ENCODE measurements at places on chromosomes 1 and 21. TPM values are rescaled to one million over a fixed set of nuclear protein-coding genes. Genes with fewer than 3 reads are reported as not detected.

- H3K27ac ChIP-seq, result no peak overlapping the region
- H3K36me3 ChIP-seq, result no peaks in the 10 kb centered on the region
- no peaks in the 10 kb centered on the region for H3K27me3 ChIP-seq
- no peak for DNase-seq
- H3K4me1 ChIP-seq, result no peaks in the 10 kb centered on the region
- H3K4me3 ChIP-seq, result no peak overlapping the region
Measured at GRCh38 chr1:1426496-1427105, 5.5 kb upstream of the ANKRD65 start.

DNA sequence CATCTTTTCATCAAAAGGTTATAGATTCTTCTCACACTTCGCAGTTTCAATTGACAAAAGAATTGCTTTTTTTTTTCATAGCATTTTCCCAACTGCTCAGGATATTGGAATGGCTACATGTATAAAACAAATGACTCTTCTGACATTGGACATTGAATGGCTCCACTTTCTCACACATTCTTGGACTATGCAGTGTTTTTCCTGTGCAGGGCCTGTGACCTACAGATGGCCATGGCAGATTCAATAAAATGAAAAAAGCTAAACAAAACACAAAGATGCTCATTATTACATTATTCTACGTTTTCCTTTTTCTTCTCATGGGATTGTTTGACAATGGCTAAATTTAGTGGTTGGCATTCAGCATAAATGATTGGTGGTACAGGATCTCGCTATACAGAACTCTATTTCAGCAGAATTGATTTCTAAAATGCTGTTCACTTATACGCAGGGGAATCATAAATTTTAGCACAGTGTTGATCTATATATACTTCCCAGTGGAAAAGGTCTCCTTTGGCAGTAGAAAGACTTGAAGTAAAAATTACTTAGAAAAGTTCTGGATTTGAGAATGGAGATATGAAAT lies 115.6 kb upstream of the ADAMTS5 start:
- no peak overlapping the region for H3K4me3 ChIP-seq
- no peak for DNase-seq
- H3K36me3 ChIP-seq, result no peaks in the 10 kb centered on the region
- H3K27me3 ChIP-seq, result no peaks in the 10 kb centered on the region
- no peaks in the 10 kb centered on the region for H3K4me1 ChIP-seq

DNA sequence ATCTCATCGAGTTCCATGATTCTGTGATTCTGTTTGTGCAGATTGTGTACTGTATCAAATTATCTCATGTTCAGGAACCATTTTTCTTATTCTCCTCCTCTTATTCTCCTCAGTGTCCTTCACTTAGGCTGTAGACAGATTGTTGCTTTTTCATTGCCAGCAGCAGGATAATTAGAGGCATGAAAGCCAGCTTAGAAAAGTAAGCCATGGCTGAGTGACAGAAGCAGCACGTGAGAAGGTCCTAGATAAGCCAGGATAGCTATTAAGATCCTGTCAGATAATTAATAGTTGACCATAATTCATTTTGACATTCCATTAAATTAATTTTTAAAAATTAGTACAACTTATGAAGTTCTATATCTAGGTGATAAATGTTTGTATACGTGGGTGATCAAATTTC lies 60.8 kb upstream of the PRKACB start:
- no peak overlapping the region for H3K27ac ChIP-seq
- DNase-seq, result no peak
- no peak overlapping the region for H3K4me3 ChIP-seq
- H3K4me1 ChIP-seq, result peaks cover 10% of the 10 kb centered on the region
- H3K36me3 ChIP-seq, result no peaks in the 10 kb centered on the region

- no peak overlapping the region for H3K27ac ChIP-seq
- H3K4me1 ChIP-seq, result no peaks in the 10 kb centered on the region
- no peak for DNase-seq
- H3K27me3 ChIP-seq, result no peaks in the 10 kb centered on the region
Measured at GRCh38 chr1:98027103-98027705, 106.4 kb upstream of the DPYD start.

- peaks cover 57% of the 10 kb centered on the region for H3K4me1 ChIP-seq
- H3K27me3 ChIP-seq, result no peaks in the 10 kb centered on the region
- peak overlapping the region; percentile 16 for H3K27ac ChIP-seq
- peak overlapping the region; percentile 2 for H3K4me3 ChIP-seq
Measured at GRCh38 chr1:92990828-92991227, 29.6 kb upstream of the DIPK1A start.

- no peak overlapping the region for H3K27ac ChIP-seq
- no peak overlapping the region for H3K4me3 ChIP-seq
- H3K27me3 ChIP-seq, result no peaks in the 10 kb centered on the region
- peaks cover 21% of the 10 kb centered on the region for H3K36me3 ChIP-seq
- no peak for DNase-seq
- H3K4me1 ChIP-seq, result no peaks in the 10 kb centered on the region
Measured at GRCh38 chr1:33143698-33144097, 38.1 kb downstream of the TRIM62 start.

- H3K36me3 ChIP-seq, result no peaks in the 10 kb centered on the region
- no peak for DNase-seq
- peaks cover 2% of the 10 kb centered on the region for H3K4me1 ChIP-seq
- no peak overlapping the region for H3K4me3 ChIP-seq
Measured at GRCh38 chr21:45146801-45147200, 72.4 kb downstream of the ADARB1 start.

DNA sequence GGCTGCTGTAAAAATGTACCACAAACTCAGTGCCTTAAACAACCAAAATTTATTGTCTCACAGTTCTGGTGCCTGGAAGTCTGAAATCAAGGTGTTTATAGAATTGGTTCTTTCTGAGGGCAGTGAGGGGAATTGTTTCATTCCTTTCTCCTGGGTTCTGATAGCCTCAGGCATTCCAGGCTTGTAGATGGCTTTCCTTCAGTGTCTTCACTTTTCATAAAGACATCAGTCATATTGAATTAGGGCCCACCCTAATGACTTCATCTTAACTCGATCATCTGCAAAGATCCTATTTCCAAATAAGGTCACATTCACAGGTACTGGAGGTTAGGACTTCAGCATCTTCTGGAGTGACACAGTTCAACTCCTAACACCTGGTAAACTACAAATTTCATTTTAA lies 15.0 kb downstream of the CDKN2C start:
- no peak overlapping the region for H3K4me3 ChIP-seq
- no peaks in the 10 kb centered on the region for H3K27me3 ChIP-seq
- DNase-seq, result no peak

GRCh38 chr1:228669242-228669585 lies 66.1 kb upstream of the RHOU start:
- no peak overlapping the region for H3K27ac ChIP-seq
- DNase-seq, result no peak
- no peaks in the 10 kb centered on the region for H3K4me1 ChIP-seq
- H3K27me3 ChIP-seq, result no peaks in the 10 kb centered on the region

GRCh38 chr21:43919871-43920801 lies 55.1 kb downstream of the AGPAT3 start:
- H3K4me3 ChIP-seq, result no peak overlapping the region
- no peak overlapping the region for H3K27ac ChIP-seq
- no peak for DNase-seq
- no peaks in the 10 kb centered on the region for H3K27me3 ChIP-seq
- H3K36me3 ChIP-seq, result no peaks in the 10 kb centered on the region

DNA sequence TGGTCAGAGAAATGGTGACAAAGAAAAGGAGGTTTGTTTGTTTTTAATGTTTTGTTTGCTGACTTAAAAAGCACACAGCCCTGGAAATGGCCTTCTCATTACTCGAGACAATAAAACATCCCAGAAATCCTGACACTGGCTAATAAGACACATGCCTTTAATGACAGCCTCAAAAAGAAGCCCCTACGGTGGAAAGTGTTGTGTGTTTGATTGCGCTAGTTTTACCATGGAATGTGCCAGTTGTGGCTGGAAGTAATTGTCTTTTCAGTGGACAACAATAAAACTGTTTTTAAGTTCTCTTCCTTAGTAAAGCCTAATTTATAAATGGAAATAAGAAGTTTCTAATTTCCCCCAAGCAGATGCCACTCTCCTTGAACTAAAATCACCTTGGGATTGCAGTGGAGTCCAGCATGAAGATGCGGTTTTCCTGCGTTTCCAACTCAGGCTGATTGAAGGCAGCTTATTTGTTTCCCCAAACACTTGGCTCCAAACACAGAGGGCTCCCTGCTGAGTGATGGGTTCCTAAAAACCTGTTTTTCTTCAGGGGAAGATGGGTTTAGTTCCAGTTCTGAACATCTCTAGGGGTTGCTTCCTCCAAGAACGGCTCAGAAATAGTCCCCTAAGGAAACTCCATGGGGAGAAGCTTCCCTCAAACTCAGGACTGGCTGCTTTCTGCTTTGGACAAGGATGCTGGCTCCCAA lies 54.3 kb downstream of the CD247 start:
- H3K27ac ChIP-seq, result peak overlapping the region; percentile 3
- H3K36me3 ChIP-seq, result peaks cover 7% of the 10 kb centered on the region
- no peak overlapping the region for H3K4me3 ChIP-seq
- peaks cover 95% of the 10 kb centered on the region for H3K4me1 ChIP-seq

- no peak overlapping the region for H3K4me3 ChIP-seq
- no peaks in the 10 kb centered on the region for H3K27me3 ChIP-seq
Measured at GRCh38 chr1:87958201-87958600, 629.5 kb downstream of the LMO4 start.

- no peak overlapping the region for H3K4me3 ChIP-seq
- no peaks in the 10 kb centered on the region for H3K27me3 ChIP-seq
- no peaks in the 10 kb centered on the region for H3K36me3 ChIP-seq
- no peak overlapping the region for H3K27ac ChIP-seq
- DNase-seq, result no peak
Measured at GRCh38 chr1:42210421-42211133, 46.0 kb upstream of the GUCA2A start.

DNA sequence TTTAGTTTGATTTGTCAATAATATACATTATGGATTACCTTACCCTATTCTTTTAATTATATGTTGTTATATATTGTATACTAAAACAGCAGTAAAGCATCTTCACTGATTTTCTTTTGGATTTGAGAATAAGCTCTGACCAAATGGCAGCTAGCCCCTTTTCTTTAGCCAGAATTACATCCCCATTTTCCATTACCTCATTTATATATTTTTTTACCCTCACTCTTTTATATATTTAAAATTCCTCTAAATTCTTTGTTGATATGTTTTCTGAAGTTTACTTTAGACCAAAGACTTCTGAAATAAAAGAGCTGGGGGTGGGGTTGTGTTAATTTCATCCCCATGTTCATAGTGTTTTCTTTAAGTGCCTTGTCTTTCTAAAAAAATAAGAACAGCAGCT lies 24.6 kb downstream of the ANGPTL1 start:
- H3K4me3 ChIP-seq, result no peak overlapping the region
- no peak overlapping the region for H3K27ac ChIP-seq
- no peaks in the 10 kb centered on the region for H3K27me3 ChIP-seq
- H3K4me1 ChIP-seq, result no peaks in the 10 kb centered on the region
- no peak for DNase-seq

GRCh38 chr1:237119091-237119490 lies 77.1 kb downstream of the RYR2 start:
- H3K27ac ChIP-seq, result no peak overlapping the region
- no peaks in the 10 kb centered on the region for H3K4me1 ChIP-seq
- H3K36me3 ChIP-seq, result no peaks in the 10 kb centered on the region
- H3K27me3 ChIP-seq, result no peaks in the 10 kb centered on the region

DNA sequence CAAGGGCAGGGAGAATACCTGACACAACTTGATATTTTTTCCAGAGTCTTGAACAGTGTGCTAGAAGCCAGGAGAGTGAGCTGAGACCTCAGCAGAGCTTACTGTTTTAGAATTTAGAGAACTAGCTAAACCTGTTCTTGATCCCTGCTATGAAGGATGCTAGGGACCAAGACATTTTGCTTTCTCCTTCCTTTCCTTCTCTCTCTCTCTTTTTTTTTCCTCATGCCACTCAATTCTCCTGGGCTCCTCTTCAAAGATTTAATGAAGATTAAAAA lies 99.0 kb downstream of the NGF start:
- H3K4me1 ChIP-seq, result no peaks in the 10 kb centered on the region
- no peak for DNase-seq
- no peak overlapping the region for H3K4me3 ChIP-seq
- peaks cover 5% of the 10 kb centered on the region for H3K27me3 ChIP-seq
- no peaks in the 10 kb centered on the region for H3K36me3 ChIP-seq

- no peak overlapping the region for H3K4me3 ChIP-seq
- H3K27me3 ChIP-seq, result no peaks in the 10 kb centered on the region
- DNase-seq, result no peak
- no peaks in the 10 kb centered on the region for H3K36me3 ChIP-seq
- H3K4me1 ChIP-seq, result no peaks in the 10 kb centered on the region
Measured at GRCh38 chr1:153210206-153210605, 7.0 kb downstream of the LELP1 start.

- no peaks in the 10 kb centered on the region for H3K27me3 ChIP-seq
- peaks cover 18% of the 10 kb centered on the region for H3K4me1 ChIP-seq
- DNase-seq, result peak; percentile 47
Measured at GRCh38 chr1:19651141-19651737, 7.1 kb downstream of the NBL1 start.

DNA sequence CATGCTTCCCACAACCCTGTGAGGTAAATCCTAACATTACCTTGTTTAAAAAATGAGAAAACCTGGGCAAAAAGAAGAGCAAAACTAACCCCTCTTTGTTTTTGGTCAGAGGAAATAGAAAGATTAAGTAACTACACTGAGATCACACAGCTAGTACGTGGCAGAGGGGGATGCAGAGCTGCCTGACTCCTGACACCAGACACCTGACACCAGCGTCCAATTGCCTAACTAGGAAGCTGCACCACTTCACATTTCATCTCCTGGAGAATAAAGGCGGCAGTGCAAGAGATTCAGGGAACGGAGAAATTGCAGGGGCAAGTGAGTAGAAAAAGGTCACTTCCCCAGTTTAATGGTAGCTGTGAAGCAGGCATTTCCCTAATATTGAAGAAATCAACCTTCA lies 229.3 kb upstream of the PTBP2 start:
- no peaks in the 10 kb centered on the region for H3K4me1 ChIP-seq
- DNase-seq, result no peak
- H3K36me3 ChIP-seq, result no peaks in the 10 kb centered on the region
- no peaks in the 10 kb centered on the region for H3K27me3 ChIP-seq

- H3K27me3 ChIP-seq, result no peaks in the 10 kb centered on the region
- H3K4me3 ChIP-seq, result peak overlapping the region; percentile 50
- peaks cover 52% of the 10 kb centered on the region for H3K4me1 ChIP-seq
- DNase-seq, result no peak
- H3K27ac ChIP-seq, result peak overlapping the region; percentile 54
- no peaks in the 10 kb centered on the region for H3K36me3 ChIP-seq
Measured at GRCh38 chr21:45074818-45075595, 627 bp downstream of the ADARB1 start.

C1orf87 gene
- polyA plus RNA-seq, result not detected

S100A12 gene
- 0.95 TPM for polyA plus RNA-seq

Measured in CD4-positive, alpha-beta memory T cell (primary cell).